Bronchial epithelial cell (primary cell): ENCODE measurements at places on chromosomes 12 and 14. TPM values are rescaled to one million over a fixed set of nuclear protein-coding genes. Genes with fewer than 3 reads are reported as not detected.

The AKAP6 gene
- 4.2 and 10.6 TPM in 2 replicates for total RNA-seq

The TAMALIN gene
- under 0.01 TPM in 1 of 2 replicates, not detected in the other for total RNA-seq

The IRAK3 gene
- total RNA-seq: 1.0 and 1.6 TPM in 2 replicates

The RERG gene
- 0.13 and 0.53 TPM in 2 replicates for total RNA-seq

The EEF1AKMT3 gene
- total RNA-seq: 4.5 and 7.1 TPM in 2 replicates

The CELA1 gene
- not detected in 2 replicates for total RNA-seq

The TSHR gene
- total RNA-seq: not detected in 2 replicates

The CNIH1 gene
- 54.5 and 125 TPM in 2 replicates for total RNA-seq

The SLC5A8 gene
- total RNA-seq: under 0.01 TPM in 1 of 2 replicates, not detected in the other

The CYP46A1 gene
- total RNA-seq: 0.13 TPM in 1 of 2 replicates, not detected in the other

The RNASE7 gene
- total RNA-seq: 8.2 and 12.1 TPM in 2 replicates

GRCh38 chr12:4047421-4047820 lies 174.2 kb upstream of the PARP11 start:
- no peak for DNase-seq

GRCh38 chr12:915090-915489 lies 34.4 kb downstream of the RAD52 start:
- DNase-seq: no peak

GRCh38 chr14:36998686-36999085 lies 173.7 kb downstream of the SLC25A21 start:
- DNase-seq: no peak

- DNase-seq: no peak
Observed at GRCh38 chr12:131445795-131446194, 265.1 kb upstream of the SFSWAP start.

GRCh38 chr14:23352506-23353432 lies at the start of gene SLC22A17:
Gene SLC22A17, minus strand, starts transcription at chr14:23352887.
- DNase-seq: peak; percentile 65

DNA sequence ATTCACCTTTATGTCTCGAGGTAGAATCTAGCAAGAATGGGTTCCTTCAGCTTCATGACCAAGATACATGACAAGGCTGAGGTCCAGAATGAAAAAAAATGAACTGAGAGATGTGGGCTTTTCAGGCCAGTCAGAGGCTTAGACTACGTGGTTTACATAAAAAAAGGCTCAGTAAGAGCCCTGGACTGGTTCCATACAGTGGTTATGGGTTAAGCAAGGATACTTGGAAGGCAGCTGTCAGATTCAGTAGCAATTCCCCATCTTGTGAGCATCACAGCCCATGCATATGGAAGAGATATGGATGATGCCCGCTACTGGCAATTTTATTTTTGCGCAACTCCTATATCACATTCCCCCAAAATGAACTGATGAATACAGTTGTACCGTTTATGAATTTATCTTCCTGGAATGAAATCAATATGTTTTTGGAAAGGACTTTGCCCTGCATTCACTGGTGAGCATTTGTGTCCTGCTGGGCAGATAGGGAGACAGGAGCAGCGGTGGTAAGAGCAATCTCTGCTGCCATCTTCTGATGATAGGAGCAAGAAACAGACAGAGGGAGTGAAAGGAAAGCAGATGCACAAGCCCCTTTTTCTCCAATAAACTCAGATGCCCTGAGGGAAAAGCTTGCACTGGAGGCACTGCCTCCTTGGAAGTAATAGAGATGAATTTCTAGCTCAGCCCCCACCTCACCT lies 280.4 kb downstream of the GALC start:
- no peak for DNase-seq

- DNase-seq: peak; percentile 25
Observed at GRCh38 chr12:32603858-32604257, 75.2 kb upstream of the DNM1L start.

DNA sequence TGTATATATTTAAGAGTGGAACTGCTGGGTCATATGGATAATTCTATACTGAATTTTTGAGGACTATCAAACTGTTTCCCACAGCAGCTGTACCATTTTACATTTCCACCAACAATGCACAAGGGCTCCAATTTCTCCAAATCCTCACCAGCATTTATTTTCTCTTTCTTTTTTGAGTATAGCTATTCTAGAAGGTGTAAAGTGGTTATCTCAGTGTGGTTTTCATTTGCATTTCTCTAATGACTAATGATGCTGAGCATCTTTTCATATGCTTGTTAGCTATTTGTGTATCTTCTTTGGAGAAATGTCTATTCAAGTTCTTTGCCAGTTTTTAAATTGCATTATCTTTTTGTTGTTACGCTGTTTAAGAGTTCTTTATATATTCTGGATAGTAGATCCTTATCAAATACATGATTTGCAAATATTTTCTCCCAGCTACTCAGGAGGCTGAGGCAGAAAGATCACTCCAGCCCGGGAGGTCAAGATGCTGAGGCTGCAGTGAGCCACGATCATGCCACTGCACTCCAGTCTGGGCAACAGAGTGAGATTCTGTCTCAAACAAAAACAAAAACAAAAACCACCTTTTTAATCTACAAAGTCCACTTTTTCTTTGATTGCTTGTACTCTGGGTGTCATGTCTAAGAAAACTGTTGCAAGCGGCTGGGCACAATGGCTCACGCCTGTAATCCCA lies 32.8 kb downstream of the GTF2A1 start:
- DNase-seq: no peak

DNA sequence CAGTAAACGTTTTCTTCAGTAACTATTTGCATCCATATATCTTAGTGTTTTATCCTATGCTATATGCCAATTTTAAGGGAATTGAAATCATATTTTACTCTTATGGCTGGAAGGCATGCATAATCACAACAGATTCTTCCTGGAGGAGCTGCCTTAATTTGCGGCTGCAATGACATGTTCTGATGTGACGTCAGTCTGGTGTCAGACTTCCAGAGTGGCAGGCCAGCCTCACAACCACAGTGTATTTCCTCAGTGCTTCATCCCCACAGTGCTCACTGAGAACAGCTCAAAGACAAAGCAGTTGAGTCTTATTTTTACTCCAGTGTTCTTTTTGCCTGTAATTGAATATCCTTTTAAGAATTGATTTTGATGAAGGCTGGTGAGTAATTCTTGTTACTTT lies 107.1 kb downstream of the PLEKHA5 start:
- DNase-seq: peak; percentile 64

DNA sequence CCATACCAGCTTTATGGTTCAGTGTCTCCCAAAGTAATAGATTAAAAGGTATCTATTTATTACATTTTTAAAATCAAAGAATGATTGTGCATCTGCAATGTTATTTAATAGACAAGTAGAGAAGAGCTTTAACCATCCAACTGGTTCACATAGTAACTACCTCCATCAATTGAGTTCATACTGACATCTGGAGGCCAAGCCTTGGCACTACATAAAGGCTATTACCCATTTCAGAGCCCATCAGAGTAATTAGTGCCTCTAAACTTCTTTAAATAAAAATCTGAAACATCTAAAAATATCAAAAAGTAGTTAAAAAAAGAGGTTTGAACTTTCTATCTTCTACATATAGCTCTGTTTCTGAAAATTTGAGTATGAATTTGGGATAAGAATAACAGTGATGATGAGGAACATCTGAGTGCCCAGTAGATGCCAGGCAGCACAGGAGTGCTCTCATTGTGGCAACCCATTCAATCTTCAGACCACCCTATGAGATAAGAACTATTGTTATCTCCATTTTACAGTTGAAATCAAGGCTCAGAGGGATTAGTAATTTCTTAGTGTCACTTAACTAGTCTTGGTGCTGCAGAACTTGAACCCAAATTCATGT lies 132.9 kb upstream of the DAAM1 start:
- DNase-seq: peak; percentile 55

DNA sequence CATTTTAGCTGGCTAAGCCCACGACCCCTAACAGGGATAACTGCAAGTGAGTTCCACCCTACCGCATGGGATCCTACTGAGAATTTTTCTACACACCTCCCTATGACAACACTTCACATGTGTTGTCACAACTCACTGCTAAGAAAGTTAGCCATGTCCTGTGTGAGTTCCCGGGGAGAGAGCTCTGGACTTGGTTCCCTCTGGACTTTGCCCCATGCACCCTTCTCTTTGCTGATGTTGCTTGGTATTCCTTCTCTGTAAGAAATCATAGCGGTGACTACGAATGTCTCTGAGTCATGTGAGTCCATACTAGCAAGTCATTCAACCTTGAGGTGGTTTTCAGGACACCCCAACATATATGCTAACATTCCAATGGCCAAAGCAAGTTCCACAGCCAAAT lies 9.5 kb upstream of the CDKN3 start:
- no peak for DNase-seq

GRCh38 chr12:111313833-111314259 lies 55.0 kb downstream of the PHETA1 start:
- DNase-seq: peak; percentile 49

GRCh38 chr14:68297039-68297438 lies 477.5 kb downstream of the RAD51B start:
- DNase-seq: no peak

DNA sequence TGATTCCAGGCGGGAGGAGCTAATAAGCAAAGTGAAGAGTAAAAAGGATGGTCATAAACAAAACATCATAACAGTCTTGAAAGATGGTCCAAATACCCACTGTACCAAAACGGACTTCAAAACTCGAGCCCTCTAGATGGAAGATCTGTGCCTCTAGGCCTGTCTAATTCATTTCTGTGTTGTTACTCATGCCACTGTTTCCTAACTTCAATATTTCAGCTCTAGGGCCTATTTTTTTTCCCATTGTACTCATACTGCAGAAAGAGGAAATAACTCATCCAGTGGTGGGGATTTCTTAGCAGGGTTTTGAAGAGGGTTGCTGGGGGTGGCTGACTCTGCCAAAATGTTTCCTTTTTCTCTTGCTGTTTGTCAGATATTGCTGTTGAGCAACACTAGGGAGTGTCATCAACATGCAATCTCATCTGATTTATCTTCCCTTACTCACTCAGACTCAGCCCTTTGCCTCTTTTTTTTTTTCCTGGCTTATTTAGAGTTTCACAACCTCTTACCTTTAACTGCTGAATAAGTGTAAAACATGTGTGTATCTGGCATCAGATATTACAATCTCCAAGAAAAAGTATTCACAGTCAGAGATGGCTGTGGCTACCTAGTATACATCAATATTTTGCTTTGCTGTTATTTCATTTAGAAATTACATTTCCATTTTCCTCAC lies 189.6 kb downstream of the DUSP6 start:
- DNase-seq: peak; percentile 100

DNA sequence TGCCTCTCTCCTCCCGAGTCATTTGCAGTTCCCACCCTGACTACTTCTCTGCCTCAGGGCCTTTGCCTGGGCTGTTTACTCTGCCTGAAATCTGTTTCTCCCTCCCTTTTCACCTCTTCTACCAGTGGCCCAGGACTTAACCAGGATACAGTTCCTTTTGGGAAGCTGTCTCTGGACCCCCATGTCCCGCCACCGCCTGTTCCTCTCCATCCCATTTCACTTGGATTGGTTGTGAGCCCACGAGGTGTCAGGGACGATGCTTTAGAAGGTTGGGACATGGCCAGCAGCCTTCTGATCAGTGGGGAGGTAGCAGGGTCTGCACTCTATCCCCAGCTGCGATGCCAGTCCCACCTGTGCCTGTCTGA lies 51.8 kb downstream of the FAM222A start:
- no peak for DNase-seq

DNA sequence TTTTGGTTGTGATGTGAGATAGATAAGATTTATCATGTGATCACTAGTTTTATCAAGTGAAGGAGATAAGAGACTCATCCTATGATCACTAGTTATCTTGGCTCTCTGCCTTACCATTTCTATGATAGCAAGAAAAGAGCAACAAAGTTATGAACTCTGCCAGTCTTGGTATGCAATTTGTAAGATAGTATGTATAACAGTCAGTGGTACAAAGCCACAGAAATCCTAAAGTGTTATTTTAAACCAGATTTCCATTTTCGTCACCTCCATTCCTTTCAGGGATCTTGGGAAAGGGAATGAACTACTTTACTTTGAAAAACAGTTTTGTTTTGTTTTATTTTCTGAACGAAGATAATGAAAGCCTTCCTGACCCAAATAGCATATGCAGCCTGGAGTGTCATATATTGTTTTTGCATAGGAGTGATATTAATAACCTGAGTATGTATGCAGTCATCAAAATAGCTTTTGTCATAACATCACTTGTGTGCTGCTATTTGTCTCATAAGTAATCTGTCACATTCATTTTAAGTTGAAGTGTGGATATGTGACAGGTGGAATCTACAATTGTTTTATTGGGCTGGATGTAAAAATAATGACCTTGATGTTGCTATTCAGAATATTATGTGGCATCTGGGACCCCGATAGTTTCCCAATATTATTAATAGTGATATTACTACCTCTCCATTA lies 35.0 kb downstream of the FLRT2 start:
- no peak for DNase-seq

DNA sequence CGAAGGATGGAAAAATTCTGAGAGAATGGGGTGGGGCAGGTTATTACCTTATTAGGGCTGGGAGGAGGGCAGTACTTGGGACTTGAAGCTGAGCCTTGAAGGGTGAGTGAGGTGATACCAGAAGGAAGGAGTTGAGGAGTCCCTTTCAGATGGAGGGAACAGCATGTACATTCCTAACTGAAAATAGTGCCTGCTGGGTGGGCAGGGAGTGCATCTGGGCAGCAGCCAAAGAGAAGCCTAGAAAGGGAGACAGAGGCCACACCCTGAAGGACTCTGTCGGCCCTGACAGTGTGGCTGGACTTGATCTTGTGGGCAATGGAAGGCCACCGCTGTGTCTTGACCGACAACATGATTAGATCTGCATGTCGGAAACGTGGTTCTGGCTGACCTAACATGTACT lies 147.6 kb downstream of the NDUFA12 start:
- DNase-seq: no peak
